ENCODE measurements at places on chromosomes 6 and 20.

- DNase-seq, result no peak
These were observed 104.7 kb downstream of the BMP7 start for GRCh38 chr20:57161478-57162361.

DNA sequence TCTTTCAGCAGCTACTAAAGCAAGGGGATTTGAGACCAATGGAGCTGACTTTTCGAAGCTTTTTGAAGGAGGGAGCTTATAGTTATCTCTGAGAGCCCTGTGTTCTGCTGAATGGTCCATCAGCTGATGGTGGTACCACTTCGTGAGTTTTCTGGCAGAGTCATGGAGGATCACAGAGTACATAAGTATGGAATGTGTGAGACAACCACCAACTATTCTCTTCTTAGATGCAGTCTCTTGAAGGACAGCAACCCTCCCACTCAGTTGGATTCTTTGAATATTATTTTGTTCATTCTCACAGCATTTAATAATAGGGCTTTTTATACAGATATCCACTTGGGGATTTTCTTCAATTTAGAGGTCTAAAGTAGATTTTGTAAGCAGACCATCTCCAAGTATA is 75.3 kb downstream of the ELOVL2 start:
- DNase-seq, result no peak

DNA sequence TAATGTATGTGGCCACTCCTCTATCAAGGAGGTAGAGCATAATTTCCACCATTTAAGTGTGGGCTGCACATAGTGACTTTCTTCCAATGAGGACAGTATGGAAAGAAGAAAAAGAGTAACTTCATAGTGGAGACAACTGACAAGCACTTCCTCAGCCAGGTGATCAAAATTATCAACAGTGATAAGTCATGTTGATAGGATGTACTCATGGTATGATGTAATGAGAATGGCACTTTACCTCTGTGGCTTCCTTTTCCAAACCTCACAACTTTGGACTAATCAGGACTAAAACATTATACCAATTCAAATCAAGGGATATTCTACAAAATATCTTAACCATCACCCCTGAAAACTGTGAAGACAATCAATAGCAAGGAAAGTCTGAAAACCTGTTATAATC is 302.3 kb upstream of the CITED2 start:
- DNase-seq, result no peak

DNA sequence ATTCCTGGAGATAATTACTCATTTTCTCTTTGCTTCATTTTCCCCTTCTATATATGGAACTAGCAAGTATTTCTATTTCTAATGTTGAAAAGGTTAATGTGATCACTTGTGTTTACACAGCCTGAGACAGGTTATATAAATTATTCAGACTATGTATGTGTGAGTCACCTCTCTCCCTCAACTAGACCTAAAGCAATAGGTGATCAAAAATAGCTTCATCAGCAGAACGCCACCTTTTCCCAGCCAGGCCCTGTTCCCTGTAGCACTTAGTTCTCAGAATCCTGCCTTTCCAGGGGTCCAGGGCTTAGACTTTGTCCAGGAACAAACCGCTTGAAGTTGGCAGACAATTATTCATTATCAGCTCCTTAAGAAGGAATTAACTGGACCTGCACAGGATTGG is 125.3 kb upstream of the EXOC2 start:
- DNase-seq, result no peak

DNA sequence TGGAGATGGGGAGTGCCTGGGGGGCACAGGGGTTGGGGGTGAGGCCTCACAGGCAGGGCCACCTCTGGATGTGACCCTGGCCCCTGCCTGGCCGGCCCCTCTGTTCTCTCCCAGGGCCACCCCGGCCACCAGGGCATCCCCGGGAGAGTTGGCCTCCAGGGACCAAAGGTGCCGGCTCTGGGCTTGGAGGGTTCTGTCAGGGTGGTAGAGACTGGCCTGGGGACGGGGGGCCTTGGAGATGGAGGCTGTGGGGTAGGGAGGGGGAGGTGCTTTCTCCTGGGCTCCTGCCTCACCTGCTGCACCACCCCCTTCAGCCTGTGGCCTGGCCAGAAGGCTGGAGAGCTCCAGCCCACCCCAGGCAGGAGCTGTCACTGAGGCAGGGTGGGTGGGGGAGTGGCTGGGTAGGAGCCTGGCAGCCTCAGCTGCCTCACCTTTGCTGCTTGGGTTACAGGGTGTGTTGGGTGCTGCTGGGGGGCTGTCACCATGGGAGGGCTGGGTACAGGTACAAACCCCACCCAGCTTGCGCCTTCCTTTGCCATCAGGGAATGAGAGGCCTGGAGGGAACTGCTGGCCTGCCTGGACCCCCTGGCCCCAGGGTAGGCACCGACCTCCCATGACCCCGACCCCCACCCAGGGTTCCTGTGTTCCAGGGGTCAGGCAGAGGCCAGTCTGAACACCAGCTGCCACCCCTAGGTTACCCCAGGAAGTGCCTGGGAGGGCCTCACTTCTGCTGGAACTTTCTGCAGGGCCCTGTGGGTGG is 32.7 kb downstream of the COL20A1 start:
- no peak for DNase-seq

Data from stimulated activated CD4-positive, alpha-beta T cell treated with anti-CD3 and anti-CD28 coated beads, Interleukin-2, amount 100 ng/mL, for 48 hours (primary cell).